ENCODE measurements at places on chromosomes 11 and 22.

DNA sequence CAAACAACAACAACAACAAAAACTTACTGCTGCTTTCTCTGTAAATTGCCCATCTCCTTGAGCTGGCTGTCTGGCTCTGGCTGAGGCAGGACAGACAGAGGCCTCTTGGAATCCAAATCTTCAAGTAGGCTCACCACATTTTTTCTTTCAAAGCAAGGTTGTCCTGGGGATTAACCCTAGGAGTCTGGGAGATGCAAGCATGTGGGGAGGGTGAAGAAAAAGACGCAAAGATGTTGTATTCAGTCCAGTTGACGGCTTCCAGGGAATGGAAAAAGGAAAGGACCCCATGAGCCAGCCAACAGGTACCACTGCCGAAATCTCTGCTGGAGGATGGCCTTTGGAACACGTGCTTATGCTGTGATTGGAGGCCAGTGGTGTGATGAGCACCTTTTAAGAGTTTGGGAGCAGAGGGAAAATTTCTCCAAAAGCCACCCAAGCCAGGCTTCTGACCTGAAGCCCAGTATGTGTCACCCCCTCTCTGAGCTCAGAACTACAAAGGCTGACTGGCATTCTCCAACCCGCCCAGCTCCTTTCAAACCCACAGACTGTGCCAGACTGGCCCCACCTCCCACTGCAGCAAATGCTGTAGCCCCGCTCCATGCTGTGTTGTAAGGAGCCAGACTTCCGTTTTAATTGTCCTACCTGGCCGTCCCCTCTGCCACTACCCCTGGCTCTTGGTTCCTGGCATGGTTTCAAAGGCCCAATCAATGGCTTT lies 10.8 kb downstream of the BLID start:
- DNase-seq = no peak

DNA sequence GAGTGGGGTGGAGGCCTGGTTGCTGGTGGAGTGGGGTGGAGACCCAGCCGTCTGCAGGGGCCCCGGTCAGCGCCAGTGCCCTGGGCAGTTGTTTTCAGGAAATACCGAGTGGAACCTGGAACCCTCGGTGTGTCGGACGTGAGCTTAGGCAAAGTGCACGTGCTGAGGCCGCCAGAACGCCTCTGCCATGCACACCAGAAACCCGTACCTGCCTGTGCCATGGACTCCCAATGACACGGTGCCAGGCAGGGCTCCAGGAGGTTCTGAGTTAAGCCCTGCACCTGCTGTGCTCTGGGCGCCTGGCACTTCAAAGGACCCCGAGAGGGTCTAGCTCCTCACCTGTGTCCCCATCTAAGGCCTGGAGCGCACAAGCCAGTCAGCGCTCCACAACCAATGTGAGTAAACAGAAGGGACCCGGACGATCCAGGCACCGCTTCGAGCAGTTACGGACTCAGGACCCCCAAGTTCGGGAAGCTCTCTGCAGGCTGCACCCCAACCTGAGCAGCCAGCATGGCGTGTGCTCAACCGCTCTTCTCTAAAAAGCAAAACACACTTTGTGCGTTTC lies 12.3 kb downstream of the TOLLIP start:
- no peak for DNase-seq

DNA sequence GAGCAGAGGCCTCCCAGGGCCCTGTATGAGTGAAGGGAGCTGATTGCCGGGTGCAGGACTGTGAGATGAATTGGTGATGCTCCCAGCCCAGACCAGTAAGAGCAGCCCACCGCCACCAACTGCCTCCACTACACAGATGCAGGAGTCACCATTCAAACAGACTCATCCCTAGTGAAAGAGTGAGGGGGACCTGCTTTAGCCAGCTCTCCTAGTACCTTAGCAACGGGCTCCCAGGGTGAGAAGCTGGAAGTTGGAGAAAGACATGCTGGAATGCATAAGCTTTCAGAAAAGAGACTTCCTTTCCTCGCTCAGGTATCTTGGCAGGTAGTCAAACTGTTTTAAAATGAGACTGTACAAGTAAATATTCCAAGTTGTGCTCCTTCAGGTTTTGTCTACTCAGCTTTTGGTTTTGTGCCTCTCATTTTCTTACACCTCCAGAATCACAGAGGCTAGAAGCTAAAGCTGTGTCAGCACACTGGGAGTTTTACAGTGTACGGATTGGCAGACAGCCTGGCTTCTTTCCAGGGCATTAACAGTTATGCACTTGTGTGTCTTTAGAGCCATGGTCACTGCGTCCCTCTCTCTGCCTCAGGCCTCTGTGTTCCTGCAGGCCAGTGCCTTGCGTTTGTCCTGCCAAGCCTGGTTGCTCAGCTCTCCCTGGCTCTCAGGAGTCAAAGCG lies 146.2 kb downstream of the ATXN10 start:
- no peak for DNase-seq

GRCh38 chr11:119692540-119692820 lies 36.5 kb downstream of the NECTIN1 start:
- DNase-seq = no peak

- no peak for DNase-seq
Measured at GRCh38 chr11:78595436-78596130, 20.9 kb upstream of the NARS2 start.

GRCh38 chr11:86446163-86446923 lies 71.7 kb downstream of the CCDC81 start:
- no peak for DNase-seq

DNA sequence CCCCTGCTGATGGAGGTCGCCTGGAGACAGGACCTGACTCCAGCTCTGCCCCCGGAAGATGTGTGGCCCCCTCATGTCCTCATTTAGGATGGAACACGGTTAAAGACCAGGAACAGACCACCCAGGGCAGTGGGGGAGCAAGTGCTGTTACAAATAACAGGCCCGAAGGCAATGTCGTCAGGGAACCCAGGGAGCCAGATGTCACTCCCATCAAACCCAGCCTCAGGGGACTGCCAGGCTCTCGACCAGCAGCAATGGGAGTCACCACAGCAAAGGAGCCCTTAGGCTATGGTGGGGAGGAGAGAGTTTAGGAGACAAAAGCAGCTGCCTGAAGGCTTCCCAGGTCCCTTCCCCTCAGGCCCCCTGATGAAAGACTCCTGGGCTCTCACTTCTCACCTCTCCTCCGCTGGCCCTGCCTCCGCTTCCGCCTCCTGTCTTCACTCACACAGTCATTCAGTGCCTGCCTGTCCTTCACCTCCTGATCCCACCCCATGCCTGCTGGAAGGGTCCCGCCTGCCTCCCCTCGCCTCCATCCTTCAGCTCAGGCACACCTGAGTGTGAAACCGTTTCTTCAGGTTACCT lies 4.4 kb downstream of the RPS19BP1 start:
- no peak for DNase-seq

- no peak for DNase-seq
Measured at GRCh38 chr11:68440224-68440623, 20.3 kb upstream of the PPP6R3 start.

DNA sequence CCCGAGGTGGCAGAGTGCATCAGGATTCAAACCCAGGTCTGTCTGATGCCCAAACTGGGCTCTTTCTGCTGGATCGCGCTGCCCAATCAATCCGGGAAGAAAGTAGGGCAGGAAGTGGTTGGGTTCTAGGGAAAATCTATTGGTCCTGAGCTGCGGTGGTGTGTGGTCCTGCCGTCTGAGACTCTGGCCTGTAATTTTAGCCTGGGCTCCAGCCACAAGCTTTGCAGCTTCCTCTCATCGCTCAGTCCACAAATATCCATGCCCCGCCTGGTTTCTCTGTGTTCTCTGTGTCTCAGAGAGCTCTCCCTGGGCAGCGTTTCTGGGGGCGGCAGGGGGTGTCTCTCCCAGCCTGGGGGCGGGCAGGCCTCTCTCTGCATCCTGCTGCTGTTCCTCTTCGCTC lies 18.7 kb downstream of the CACNG2 start:
- DNase-seq = no peak

- DNase-seq = no peak
Measured at GRCh38 chr22:25563761-25564319, 635 bp upstream of the GRK3 start.

DNA sequence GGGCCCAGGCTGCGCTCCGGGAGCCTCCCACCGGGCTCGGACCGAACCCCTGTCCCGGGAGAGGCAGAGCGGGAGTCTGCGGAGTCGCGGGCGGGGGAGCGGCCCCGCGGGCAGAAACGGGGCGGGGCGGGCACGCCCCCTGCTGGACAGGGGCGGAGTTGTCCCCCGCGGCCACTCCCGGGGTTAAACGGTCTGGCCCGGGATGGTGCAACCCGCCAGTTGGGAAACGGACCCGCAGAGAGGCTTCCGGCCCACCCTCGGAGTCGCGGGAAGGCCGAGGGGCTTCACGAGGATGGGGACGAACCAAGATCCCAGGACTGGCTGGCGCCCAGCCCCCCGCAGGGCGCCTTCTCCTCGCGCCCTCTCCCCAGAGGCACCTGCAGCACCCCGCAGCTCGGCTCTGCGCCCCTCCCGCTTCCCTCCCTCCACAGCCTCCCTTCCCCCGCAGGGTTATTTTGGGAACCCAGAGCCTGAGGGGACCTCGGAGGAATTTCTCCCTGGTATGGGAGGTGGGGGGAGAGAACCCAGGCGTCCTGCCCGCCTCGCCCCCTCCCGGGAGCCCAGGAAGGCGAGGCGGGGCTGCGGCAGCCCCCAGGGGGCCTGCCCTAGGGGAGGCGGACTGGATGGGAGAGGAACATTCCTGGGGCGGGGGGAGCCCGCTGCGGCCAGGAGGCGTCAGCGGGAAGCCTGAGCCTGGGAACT lies 902 bp downstream of the RASGRP2 start:
- peak; percentile 80 for DNase-seq

DNA sequence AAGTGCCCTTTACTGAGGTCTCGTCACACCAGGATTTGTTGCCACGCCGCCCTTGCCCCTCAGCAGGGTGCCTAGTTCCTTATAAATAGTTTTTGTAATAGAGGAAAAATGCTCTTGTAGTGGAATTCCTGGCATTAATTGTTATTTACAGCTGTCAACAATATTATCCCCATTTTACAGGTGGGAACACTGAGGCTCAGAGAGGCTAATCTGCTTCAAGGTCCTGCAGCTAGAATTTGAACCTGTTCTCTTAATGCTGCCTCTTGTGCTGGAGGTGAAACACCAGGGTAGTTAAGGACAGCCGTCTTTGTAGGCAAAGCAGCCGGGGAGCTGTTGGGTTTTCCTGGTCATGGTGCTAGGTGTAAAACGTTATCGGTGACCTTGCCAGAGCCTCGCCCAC lies 100.8 kb upstream of the ASPHD2 start:
- no peak for DNase-seq

GRCh38 chr11:111714522-111714921 lies 51.7 kb downstream of the PPP2R1B start:
- DNase-seq = no peak

DNA sequence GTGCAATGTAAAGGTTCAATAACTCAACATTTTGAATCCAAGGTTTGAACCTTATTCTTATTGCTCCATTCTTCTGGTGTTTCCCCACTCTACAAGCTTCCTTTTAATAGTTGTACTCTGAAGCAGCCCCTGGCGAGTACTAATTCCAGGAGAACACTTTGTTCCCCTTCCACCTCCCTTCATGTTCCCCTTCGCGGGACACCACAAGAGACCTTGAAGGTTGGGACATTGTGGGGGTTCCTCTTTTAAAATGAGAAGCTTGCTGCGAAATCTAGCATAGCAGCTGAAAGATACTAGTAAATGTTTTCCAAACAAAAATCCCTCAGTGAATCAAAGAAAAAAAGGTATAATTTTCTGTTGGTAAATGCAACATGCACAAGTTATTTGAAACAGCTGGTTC lies 626.3 kb upstream of the LRRC4C start:
- DNase-seq = no peak

DNA sequence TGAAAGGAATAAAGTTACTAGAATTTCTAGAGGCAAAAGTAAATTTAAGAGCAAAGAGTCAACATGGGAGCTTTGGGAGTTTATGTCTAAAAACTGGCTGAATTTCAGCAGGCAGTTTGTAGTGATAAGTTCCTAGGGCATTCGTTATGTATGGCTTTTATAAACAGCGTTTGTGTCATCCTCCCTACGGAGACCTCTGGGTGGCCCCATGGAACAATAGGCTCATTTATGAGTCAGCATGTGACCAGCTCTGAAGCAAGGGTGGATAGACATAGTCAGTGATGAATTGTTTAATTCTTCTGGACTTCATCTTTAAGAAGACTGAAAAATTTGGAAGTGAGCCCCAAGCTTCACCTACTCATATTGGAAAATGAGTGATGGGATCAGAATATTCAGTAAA lies 37.1 kb downstream of the SVIP start:
- peak; percentile 21 for DNase-seq

DNA sequence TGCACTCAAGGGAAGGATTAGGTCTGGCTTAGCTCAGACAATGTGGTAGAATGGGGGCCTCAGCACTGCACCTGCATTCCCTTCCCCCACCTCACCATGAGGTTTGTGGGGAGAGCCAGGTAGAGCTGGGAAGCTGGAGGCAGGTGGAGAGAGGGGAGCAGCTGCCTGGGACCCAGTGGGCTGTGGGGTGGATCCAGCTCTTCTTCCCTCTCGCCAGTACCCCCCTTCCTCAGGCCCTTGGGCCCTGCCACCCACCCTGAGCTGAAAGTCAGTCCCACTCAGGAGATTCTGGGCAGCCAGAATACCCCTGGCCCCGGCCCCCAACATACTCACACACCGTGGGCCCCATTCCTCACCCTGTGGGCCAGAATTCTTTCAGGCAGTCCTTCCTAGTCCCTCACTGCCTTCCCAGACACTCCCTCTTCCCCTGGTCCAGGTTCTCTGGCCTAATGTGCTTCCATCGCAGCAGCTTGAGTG lies 3.1 kb upstream of the POLD4 start:
- DNase-seq = no peak
